ENCODE measurements at places on chromosomes 3 and 15.

- DNase-seq, result no peak
Observed at GRCh38 chr3:188780193-188781147, 391.3 kb upstream of the TPRG1 start.

DNA sequence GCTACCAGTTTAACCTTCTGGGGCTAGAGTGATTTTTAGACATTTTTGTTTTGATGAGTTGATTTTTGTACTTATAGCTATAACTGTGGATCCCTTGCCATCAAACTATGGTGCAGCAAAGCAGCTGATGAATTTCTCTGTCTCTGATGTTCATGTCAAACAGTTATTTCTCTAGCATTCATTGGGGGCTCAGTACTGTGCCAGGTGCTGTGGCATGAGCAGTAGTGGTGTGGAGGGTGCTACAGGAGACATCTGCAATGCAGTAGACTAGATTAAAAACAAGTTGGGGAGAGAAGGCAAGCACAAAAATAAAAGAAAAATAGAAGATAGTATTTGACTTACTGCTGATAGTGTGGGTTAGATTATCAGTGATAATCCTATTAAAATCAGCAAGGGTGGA is 95.3 kb downstream of the AKAP13 start:
- no peak for DNase-seq

- no peak for DNase-seq
Observed at GRCh38 chr3:197367081-197367780, 68.8 kb upstream of the DLG1 start.

- no peak for DNase-seq
Observed at GRCh38 chr15:26294059-26294689, 431.0 kb upstream of the ATP10A start.

GRCh38 chr15:59997070-59997701 is 6.9 kb upstream of the FOXB1 start:
- DNase-seq, result no peak

- peak; percentile 72 for DNase-seq
Observed at GRCh38 chr3:23075496-23075895, 127.6 kb upstream of the UBE2E2 start.

DNA sequence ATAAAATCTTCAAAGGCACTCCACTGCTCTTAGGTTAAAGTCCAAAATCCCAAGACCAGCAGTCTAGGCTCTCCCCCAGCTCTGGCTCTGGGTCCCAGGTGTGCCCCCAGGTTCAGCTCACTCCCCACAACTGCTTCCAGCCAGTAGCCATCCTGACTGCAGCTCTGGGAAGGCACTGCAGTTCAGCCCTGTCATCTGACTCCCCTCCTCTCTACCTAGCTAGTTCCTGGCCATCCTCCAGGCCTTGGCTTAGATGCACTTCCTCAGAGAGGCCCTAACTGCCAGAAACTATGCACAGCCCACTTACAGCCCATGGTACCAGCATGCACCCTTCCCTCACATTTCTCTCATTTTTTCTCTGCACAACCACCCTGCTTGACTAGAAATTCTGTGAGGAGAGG is 25.5 kb downstream of the TBC1D2B start:
- DNase-seq, result no peak

- DNase-seq, result no peak
Observed at GRCh38 chr3:61250784-61251173, 473 bp downstream of the FHIT start.

- no peak for DNase-seq
Observed at GRCh38 chr3:150423761-150424160, 15.7 kb downstream of the TSC22D2 start.

DNA sequence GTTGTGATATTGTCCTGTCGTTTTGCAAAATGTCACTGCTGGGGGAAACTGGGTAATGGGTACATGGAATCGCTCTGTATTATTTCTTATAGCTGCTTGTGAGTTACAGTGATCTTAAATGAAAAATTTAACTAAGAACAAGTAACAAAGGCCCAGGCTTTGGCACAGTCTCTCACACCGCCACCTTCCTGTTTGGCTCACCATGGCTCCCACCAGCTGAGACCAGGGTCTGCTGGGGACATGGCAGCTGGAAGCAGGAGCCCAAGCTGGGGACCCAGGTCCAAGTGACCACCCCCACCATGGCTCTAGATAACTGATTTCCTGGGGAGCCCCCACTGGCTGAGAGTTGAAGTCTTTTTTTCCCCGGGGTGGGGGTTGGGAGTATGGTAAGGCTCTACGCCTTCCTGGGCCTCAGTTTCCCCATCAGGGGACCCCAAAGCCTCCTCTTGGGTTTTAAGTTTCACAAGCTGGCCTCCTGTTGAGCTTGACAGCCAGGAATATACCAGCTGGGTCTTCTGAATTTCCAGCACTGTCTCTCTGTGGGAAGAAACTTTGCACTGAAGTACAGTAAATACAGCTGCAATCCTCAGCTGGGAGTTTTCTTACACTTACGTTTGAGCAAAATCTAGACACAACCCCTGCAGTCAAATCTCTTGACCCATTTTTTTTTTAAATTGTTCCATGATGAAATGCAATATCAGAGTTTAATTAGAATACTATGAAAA is 26.1 kb downstream of the ABTB1 start:
- no peak for DNase-seq

GRCh38 chr3:135170732-135171131 is 375.7 kb downstream of the EPHB1 start:
- DNase-seq, result no peak

GRCh38 chr3:153166206-153166605 is 4.2 kb downstream of the RAP2B start:
- DNase-seq, result no peak

Measured in AG09309 (cell line).